ENCODE measurements at places on chromosomes 2 and 18. TPM values are rescaled to one million over a fixed set of nuclear protein-coding genes. Genes with fewer than 3 reads are reported as not detected.
A peak's percentile ranks its signal among the peaks of the same experiment; 100 is the strongest.

DNA sequence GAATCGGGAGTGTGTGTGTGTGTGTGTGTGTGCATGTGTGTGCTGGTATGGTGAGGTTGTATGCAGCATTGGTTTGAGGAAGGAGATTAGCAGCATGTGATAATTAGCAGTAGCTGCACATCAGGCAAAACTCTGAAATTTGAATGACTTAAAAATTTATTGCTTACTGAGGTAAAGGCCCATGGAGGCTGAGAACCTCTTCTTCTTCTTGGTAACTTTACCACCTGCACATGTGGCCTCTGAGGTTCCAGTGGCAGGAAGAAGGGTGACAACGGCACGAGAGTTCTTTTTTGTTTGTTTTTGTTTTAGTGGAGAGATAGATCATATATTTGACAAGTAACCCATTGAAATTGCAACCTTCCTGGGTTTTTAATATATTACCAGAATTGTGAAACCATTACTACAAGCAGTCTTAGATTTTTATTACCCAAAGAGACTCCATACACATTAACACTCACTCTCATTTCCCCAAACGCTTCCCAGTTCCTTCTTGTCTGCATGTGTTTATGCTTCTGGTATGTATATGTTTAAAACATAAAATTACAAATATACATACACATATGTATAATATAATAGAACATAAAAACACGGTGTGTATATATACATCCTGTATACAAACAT lies 292.1 kb downstream of the PTGR3 start:
- H3K27me3 ChIP-seq = no peaks in the 10 kb centered on the region
- H3K4me3 ChIP-seq = no peak overlapping the region
- no peaks in the 10 kb centered on the region for H3K36me3 ChIP-seq
- no peak for DNase-seq

- H3K36me3 ChIP-seq = no peaks in the 10 kb centered on the region
- no peak overlapping the region for H3K27ac ChIP-seq
- no peaks in the 10 kb centered on the region for H3K27me3 ChIP-seq
- no peak overlapping the region for H3K4me3 ChIP-seq
Measured at GRCh38 chr2:1491751-1492150, 78.5 kb downstream of the TPO start.

- no peaks in the 10 kb centered on the region for H3K36me3 ChIP-seq
- no peak for DNase-seq
- H3K4me3 ChIP-seq = no peak overlapping the region
- no peaks in the 10 kb centered on the region for H3K27me3 ChIP-seq
- no peak overlapping the region for H3K27ac ChIP-seq
Measured at GRCh38 chr2:101546376-101547058, 71.6 kb upstream of the RFX8 start.

- H3K4me1 ChIP-seq = no peaks in the 10 kb centered on the region
- no peak for DNase-seq
- no peak overlapping the region for H3K27ac ChIP-seq
Measured at GRCh38 chr2:128425731-128426620, 107.3 kb upstream of the HS6ST1 start.

DNA sequence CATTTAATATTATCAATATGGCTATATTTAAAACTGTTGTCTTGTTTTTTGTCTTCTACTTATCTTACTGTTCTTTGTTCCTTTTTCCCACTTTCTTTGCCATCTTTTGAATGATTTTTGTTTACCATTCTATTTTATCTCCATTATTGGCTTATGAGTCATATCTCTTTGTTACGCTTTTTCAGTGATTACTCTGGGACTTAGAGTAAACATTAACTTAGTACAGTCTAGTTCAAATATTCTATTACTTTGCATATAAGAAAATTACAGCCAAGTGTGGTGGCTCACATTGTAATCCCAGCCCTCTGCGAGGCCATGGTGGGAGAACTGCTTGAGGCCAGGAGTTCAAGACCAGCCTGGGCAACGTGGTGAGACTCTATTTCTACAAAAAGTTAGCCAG lies 26.1 kb downstream of the ADCY3 start:
- no peaks in the 10 kb centered on the region for H3K36me3 ChIP-seq
- no peak for DNase-seq
- no peak overlapping the region for H3K4me3 ChIP-seq
- H3K4me1 ChIP-seq = no peaks in the 10 kb centered on the region

- no peaks in the 10 kb centered on the region for H3K27me3 ChIP-seq
- H3K36me3 ChIP-seq = no peaks in the 10 kb centered on the region
- H3K4me1 ChIP-seq = no peaks in the 10 kb centered on the region
Measured at GRCh38 chr2:173104156-173104555, 28.5 kb downstream of the MAP3K20 start.

DNA sequence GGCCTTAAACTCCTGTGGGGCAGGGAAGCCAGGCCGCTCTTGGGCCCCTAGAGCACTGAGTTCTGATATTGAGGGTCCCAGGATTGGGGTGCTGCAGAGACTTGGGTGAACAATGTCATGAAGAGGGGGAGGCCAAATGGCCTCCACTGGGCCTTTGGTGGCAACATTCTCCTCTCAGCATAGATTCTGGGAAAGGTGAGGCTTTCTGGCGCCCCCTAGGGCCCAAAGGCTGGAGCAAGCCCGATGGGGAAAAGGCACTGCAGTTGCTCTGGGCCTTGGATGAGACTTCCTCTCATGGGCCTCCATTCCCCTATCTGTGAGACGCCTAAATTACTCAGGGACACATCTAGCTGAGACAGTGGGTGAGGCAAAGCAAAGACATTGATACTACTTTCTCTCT lies 84.8 kb downstream of the ACAA2 start:
- DNase-seq = no peak
- no peaks in the 10 kb centered on the region for H3K4me1 ChIP-seq
- no peaks in the 10 kb centered on the region for H3K36me3 ChIP-seq
- no peak overlapping the region for H3K4me3 ChIP-seq
- H3K27ac ChIP-seq = no peak overlapping the region
- H3K27me3 ChIP-seq = no peaks in the 10 kb centered on the region

DNA sequence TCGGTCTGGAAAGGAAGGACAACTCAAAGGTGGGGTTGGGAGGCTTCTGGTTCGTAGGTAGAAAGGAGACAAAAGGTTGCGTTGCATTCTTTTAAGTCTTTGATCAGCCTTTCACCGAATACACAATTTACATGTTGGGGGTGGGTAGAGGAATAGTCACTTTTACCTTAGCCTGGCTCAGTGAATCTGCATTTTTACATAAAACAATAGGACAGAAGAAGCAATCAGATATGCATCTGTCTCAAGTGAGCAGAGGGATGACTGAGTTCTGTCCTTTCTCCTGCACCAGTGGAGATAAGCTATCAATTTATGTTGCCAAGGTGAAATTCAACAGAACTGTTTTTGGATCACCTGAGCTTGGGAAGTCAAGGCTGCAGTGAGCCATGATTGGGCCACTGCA lies 173.7 kb downstream of the ZEB2 start:
- no peak overlapping the region for H3K4me3 ChIP-seq
- DNase-seq = no peak
- no peaks in the 10 kb centered on the region for H3K4me1 ChIP-seq
- H3K27ac ChIP-seq = no peak overlapping the region

DNA sequence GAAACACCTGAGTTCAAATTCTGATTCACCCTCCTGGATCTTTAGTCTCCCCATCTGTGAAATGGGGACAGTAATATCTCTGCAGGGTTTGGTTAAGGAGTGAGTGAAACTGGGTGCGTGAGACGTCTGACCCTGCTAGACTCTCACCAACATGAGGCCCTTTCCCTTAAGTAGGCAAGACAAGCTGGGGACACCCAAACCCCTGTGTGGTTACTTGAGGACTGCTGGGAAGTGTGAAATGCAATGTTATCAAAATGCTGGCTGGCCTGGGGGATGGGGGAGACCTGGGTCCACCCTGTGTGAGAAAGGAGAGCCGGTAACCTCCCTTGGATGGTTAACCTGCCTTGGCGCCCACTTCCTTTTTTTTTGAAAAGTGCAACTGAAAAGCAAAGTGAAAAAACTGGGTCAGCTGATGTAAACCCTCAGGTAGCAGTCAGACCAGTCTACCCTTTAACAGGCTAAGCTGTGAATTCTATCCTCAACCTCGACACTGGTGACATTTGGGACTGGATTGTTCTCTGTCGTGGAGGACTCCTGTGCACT lies 82.3 kb downstream of the INPP5D start:
- DNase-seq = no peak
- no peaks in the 10 kb centered on the region for H3K36me3 ChIP-seq
- H3K4me1 ChIP-seq = no peaks in the 10 kb centered on the region
- no peak overlapping the region for H3K27ac ChIP-seq
- no peaks in the 10 kb centered on the region for H3K27me3 ChIP-seq

DNA sequence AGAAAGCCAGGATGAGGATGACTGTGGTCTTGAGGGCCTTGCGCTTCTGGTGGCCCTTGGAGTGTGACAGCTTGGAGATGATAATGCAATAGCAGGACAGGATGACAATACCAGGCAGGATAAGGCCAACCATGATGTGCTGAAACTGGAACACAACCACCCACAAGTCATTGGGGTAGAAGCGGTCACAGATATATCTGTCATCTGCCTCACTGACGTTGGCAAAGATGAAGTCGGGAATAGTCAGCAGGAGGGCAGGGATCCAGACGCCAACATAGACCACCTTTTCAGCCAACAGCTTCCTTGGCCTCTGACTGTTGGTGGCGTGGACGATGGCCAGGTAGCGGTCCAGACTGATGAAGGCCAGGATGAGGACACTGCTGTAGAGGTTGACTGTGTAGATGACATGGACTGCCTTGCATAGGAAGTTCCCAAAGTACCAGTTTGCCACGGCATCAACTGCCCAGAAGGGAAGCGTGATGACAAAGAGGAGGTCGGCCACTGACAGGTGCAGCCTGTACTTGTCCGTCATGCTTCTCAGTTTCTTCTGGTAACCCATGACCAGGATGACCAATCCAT lies 2.7 kb downstream of the CXCR4 start:
- H3K27ac ChIP-seq = no peak overlapping the region
- no peaks in the 10 kb centered on the region for H3K36me3 ChIP-seq
- H3K4me3 ChIP-seq = peak overlapping the region; percentile 5
- H3K4me1 ChIP-seq = no peaks in the 10 kb centered on the region
- no peak for DNase-seq

- H3K4me1 ChIP-seq = peaks cover 16% of the 10 kb centered on the region
- peak overlapping the region; percentile 3 for H3K27ac ChIP-seq
- H3K36me3 ChIP-seq = no peaks in the 10 kb centered on the region
Measured at GRCh38 chr2:64853894-64854293, 135.3 kb upstream of the SLC1A4 start.

- no peak for DNase-seq
- H3K27me3 ChIP-seq = no peaks in the 10 kb centered on the region
- no peak overlapping the region for H3K27ac ChIP-seq
- no peaks in the 10 kb centered on the region for H3K4me1 ChIP-seq
- H3K4me3 ChIP-seq = no peak overlapping the region
Measured at GRCh38 chr2:84940088-84940470, 30.9 kb upstream of the KCMF1 start.

GRCh38 chr2:173828189-173829142 lies 136.7 kb downstream of the SP3 start:
- H3K27me3 ChIP-seq = no peaks in the 10 kb centered on the region
- H3K4me1 ChIP-seq = peaks cover 2% of the 10 kb centered on the region
- DNase-seq = no peak
- H3K36me3 ChIP-seq = no peaks in the 10 kb centered on the region
- H3K27ac ChIP-seq = peak overlapping the region; percentile 30

DNA sequence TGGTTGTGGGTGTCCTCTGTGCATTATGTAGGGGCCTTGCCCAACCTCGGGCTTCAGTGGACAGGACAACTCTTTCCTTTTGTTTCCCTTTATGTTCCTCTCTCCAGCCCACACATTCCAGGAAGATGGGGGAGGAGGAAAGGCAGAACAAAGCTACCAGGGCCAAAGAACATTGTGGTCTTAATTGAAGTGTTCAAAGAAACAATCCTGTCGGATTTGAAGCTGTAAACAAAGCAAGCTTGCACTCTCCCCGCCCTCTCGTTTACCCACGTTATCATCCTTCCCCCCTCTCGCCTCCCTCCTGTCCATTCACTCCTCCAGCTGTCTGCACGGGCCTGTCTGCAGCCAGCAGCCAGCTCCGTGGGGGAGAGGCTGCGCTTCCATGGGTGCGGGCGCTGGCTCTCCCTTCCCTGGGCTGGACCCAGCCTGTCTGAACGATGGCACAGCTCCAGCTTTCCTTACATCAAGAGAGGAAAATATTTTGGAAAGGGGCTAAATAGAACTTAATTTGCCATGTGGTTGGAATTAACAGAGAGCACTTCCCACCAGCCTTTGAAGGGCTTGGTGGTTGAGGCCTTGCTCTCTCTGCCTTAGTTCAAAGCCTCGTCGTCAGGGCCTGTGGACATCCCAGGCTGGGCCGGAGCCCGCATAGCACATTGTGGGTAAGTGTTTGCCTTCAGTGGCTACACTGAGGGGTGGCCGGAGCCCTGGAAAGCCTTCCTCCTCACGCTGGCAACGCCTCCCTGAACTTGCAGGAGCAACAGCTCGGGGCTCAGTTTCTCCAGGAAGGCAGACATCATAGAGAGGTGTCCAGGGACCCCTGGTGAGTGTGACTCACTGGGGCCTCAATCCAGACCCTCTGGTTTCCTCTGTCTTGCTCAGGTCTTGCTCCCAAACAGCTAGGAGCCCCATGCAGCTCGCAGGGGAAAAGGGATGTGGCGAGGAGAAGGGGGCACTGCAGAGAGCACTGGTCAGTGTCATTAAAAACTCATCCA lies 60.6 kb upstream of the HS6ST1 start:
- H3K4me1 ChIP-seq = peaks cover 4% of the 10 kb centered on the region
- H3K36me3 ChIP-seq = no peaks in the 10 kb centered on the region
- no peaks in the 10 kb centered on the region for H3K27me3 ChIP-seq
- peak; percentile 54 for DNase-seq

DNA sequence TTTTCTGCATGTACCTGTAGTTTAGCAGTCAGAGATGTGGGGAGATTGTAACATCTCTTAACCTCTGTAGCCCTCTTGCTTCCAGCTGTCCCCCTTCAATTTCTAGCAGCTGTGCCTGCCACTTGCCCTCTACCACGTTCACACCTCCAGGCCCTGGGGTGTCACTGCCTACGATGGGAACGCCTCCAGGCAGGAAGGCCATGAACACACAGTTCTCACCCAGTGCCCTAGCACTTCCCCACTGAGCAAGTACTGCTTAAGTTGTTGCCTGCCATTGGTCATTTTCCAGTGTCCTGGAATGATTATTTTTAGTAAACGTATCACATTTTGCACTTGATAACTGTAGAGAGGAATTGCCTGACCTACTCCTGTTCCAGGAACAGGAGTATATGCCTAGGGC lies 77.1 kb upstream of the B3GNT7 start:
- no peaks in the 10 kb centered on the region for H3K4me1 ChIP-seq
- no peaks in the 10 kb centered on the region for H3K27me3 ChIP-seq
- no peak for DNase-seq
- no peak overlapping the region for H3K27ac ChIP-seq
- H3K36me3 ChIP-seq = no peaks in the 10 kb centered on the region

Gene C2orf72
- 7.2 TPM for total RNA-seq

Gene LOXL3
- 6.6 TPM for total RNA-seq

Gene IGFBP2
- 131 TPM for total RNA-seq

Gene VWC2L
- total RNA-seq = 0.15 TPM

Gene ARHGEF33
- total RNA-seq = 2.2 TPM

Gene PPP1R1C
- 0.59 TPM for total RNA-seq

Gene CIDEA
- total RNA-seq = 32.4 TPM

Gene CCDC74A
- total RNA-seq = 8.2 TPM

Gene CAVIN2
- 71.4 TPM for total RNA-seq

Gene DSG4
- not detected for total RNA-seq

Gene CKAP2L
- total RNA-seq = not detected

Gene RNF25
- 25.9 TPM for total RNA-seq

Gene ZNF385B
- 4.5 TPM for total RNA-seq

Gene CASP10
- total RNA-seq = 13.1 TPM

Gene MYO7B
- 0.32 TPM for total RNA-seq

All from breast epithelium (tissue), 4 donors.